NCI-H146 (cell line): ENCODE measurements at places on chromosomes 5 and 9.

DNA sequence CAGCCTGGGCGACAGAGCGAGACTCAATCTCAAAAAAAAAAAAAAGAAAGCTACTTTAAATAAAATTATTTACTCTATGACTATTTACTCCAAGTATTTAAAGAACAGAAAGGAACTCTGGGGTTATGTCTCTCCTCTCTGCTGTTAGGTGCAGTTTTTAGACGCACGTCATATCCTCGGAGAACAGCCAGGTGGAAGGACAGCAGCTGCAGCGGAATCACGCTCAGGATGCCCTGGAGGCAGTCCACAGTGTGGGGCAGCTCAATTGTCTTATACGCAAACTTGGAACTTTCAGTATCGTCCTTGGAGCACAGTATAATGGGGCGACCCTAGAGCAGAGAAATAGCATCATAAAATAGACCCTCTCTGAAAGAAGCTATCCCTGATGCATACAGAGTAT lies 10.4 kb upstream of the MAPK9 start:
- DNase-seq: peak; percentile 14

DNA sequence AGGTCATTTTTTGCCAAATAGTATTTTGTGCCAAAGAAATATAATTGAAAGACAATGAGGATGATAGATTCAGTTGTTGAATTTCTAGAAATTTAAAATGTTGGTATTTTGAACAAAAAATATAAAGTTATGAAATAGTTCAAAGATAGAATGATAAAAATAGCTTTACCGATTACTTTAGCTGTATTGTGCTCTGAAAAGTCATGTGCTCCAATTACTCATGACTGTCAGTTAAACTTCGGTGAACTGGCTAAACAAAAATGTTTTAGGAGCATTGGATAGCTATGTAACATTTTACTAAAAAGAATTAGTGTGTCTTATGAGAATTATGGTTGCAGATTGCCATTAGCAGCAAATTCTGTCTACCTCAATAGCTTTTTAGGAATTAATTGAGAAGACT lies 177.3 kb upstream of the VCAN start:
- DNase-seq: no peak

DNA sequence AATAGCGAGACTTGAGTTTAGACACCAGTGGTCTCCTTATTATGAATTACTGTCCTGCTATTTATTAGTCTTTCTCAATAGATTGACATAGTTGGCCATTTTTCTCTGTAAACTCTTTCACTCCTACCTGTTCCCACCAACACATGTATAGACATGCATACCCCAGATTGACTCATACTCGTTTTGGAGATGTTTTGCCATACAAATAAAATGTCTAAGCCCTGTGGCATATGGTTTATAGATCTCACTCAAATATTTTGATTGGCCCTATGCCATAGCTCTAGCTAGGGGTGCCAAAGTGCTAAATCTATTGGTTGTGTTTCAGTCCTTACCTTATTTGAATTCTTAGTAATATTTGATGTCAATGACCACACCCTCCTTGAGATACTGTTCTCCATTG lies 42.3 kb downstream of the CAMK4 start:
- no peak for DNase-seq

- no peak for DNase-seq
Measured at GRCh38 chr9:70492319-70492777, 77.9 kb upstream of the KLF9 start.

DNA sequence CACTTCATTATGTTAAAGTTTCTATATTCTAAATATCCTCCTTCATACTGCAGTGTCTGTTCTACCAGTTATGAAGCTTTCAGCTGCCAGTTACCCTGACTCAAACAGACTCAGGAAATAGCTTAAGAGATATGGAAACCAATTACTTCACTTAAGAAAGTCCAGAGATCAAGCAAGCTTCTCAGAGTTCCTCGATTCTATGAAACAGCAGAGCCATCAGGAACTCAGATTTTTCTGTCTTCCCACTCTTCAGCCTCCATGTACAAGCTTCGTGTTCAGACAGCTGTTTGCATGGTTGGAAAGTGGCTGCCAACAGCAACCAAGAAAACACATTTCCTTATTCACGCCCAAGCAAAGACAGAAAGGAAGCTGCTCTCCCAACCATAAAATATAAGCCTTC lies 216.1 kb downstream of the ACTL7B start:
- DNase-seq: no peak

- DNase-seq: no peak
Measured at GRCh38 chr9:78253285-78253684, 17.4 kb downstream of the CEP78 start.

GRCh38 chr5:84816160-84816559 lies 431.5 kb upstream of the EDIL3 start:
- no peak for DNase-seq

DNA sequence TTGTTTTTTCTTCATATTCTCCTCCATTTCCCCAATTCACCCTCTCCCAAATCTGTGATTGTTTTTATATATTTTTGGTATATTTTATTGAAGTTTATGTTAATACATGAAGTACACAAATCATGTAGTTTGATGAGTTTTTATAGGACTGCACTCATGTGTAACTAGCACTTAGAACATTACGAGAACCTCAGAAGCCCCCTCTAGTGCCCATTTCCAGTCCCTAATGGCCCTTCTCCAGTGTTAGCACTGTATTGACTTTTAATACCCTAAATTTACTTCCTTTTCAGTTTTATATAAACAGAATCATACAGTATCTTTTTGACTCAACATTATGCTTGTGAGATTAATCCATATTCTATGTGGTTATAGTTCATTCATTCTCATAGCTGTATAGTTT lies 18.5 kb upstream of the FKTN start:
- no peak for DNase-seq

DNA sequence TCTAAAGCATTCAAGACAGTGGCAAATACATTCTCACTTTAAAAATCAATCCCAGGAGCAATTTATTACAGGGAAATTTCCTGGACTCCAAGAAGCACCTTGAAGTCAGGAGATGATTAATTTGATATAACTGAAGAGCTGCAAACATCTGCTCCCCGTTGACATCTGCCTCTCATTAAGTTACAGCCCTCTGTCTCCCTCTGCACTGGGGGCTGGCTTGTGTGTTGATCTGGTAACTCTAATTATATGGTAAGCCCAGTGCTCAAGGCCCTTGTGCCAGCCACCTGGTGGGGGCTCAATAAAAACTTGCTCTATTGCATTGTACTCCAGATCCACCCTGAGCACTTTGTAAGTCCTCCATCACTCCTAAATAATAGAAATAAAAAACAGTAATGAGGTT lies 131.1 kb upstream of the ZNF462 start:
- no peak for DNase-seq

DNA sequence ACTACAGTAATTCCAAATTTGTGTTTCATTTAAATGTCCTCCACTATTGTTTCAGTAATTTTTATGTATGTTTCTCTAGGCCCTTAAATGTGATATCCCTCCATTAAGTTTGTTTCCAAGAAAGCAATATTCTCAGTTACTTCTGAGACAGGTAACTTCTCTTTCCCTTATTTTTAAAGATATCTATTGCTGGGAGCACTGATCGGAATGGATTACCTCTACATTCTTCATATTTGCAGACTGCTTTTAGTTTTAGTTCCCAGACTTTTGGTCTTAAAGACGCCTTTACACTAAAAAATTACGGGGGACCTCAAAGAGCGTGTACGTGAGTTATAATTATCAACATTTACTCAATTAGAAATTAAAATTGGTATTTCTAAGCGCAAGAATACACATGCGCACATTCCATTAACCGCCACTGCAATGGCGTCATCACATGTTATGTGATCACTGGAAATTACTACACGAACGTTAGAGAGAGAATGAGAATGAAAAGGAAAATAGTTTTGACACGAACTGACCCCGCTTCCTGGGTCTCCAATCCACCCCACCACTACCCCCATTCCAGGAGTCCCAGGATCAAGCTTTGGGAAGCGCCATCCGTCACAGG lies 519 bp upstream of the RAD50 start:
- DNase-seq: no peak

DNA sequence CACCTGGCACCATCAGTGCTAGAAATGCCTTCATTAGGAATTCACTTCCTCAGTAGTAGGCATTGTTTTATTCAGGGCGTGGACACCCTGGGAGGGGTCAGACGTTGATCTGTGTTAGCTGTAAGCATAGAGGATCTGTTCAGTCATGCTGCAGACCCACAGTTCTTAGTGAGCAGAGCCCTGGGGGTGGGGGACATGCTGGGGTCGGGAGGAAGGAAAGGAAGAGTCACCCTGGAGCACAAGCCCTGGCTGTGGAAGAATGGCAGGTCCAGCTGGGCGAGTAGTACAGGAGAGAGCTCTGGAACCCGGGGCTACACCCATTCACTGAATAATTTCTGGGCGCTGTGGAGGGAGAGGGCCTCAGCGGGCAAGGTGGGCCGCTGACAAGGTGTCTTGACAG lies 172.5 kb downstream of the FSTL4 start:
- DNase-seq: no peak

DNA sequence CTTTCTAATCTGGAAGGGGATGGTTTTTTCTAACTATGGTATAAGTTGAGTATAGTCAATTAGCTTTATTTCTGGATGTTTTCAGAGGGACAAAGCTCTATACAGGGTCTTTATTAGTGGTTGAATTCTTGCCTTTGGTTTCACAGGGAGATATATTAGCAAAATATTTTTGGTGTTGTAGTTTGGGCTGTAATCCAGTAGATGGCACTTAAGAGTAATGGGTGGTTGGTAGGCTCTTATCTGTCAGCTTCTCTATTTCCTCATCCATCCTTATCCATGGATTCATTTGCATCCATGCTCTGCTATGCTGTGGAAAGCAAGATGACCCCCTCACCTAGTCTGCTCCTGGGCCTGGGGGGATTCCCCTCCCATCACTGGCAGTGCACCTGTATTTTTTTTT lies 363.6 kb upstream of the CYLC2 start:
- DNase-seq: no peak

GRCh38 chr5:34499001-34499734 lies 157.0 kb upstream of the RAI14 start:
- DNase-seq: no peak

- DNase-seq: peak; percentile 88
Measured at GRCh38 chr9:89667726-89668125, 62.9 kb downstream of the GADD45G start.

- DNase-seq: peak; percentile 32
Measured at GRCh38 chr5:149271716-149272563, at the start of gene AFAP1L1. TSS of gene AFAP1L1 (plus strand) at chr5:149271859. CDS start at chr5:149271969, 110 bp downstream.

- DNase-seq: no peak
Measured at GRCh38 chr5:91072881-91073280, 310.2 kb downstream of the ARRDC3 start.

GRCh38 chr5:116492776-116493175 lies 81.8 kb downstream of the SEMA6A start:
- no peak for DNase-seq

DNA sequence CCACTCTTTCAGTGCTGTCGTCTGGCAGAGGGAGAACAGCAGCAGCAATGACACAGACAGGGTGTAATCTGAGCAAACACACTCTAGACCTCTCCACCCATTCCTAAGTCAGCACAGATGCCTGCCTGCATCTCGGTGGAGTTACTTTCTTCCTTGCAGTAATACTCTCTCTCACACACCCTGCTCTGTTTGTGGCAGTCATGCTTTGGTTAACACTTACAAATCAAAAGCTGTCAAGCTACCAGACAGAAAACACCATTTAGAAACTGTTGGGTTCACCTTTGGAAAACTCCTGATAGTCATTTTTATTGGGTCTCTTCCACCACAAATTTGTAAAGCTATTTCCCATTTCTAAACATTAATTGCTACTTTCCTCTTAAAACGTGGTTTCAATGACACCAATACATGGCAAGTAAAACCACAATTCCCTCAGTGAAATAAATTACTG lies 27.3 kb downstream of the LHFPL2 start:
- DNase-seq: peak; percentile 4
